ENCODE measurements at places on chromosomes 5 and 9.
A peak's percentile ranks its signal among the peaks of the same experiment; 100 is the strongest.

GRCh38 chr5:66933066-66933465 lies 263.5 kb downstream of the CD180 start:
- DNase-seq, result no peak

GRCh38 chr5:86971034-86971571 lies 296.6 kb upstream of the RASA1 start:
- no peak for DNase-seq

DNA sequence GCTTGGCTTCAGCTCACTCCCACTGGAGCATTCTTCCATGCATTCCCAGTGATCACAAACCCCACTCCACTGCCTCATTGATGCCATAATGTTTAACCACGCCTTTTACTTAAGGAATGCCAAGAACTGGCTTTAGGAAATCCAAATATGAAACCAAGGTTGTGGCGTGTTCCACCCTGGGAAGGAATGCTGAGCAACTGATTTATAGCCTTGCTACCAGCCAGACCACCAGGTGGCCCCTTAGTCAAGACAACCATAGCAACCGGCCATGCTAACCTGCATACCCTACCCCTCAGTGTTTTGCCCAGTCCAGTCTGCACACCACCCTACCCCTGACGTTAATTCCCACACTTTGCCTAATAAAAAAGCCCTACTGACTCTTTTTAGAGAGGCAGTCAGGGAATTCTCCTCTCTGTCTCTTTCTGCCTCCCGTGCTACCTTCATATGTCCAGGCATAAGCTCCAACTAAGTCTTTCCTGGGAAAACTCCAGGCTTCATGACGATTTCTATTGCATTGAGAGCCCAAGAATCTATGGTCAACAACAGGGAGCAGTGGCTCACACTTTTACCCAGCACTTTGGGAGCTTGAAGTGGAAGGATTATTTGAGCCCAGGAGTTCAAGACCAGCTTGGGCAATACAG lies 27.0 kb upstream of the PRRC2B start:
- no peak for DNase-seq

DNA sequence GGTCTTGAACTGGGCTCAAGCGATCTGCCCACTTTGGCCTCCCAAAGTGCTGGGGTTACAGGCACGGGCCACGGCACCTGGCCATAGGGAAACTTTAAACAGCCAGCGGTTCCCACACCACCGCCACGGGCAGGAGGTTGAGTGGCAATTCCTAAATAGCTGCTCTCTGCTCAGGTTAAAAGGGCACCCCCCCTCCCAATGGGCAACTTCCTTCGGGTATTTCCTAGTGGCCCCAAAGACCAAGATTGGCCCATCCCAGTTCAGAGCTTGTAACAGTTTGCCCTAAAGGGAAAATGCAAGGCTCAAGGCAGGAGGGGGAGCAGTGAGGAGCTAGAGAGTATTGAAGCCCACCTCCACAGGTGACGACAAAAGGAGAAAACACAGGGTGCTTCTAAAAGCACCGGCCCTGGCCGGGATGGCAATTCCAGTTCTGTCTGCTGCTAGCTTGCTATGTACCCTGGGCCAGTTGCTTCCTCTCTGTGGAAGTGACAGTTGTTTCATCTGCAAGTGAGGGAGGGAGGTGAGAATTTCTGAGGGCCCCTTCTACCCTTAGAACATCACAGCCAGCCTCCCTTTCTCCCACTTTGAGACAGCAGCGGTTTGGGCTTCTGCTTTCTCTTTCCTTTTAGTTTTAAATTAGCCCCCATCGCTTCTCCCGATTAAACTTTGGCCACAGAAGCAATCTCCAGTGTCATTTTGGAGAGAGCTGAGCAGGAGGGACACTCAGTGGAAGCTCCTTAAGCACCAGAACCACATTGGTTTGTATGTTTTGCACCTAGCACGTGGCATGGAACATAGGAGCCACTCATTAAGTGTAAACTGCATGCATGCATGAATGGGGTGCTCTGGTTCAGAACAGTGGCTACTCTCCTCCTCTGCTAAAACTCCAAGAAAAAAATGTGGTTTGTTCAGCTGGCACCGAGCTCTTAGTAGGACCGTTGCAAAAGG lies 17.3 kb upstream of the TNIP1 start:
- DNase-seq, result no peak

DNA sequence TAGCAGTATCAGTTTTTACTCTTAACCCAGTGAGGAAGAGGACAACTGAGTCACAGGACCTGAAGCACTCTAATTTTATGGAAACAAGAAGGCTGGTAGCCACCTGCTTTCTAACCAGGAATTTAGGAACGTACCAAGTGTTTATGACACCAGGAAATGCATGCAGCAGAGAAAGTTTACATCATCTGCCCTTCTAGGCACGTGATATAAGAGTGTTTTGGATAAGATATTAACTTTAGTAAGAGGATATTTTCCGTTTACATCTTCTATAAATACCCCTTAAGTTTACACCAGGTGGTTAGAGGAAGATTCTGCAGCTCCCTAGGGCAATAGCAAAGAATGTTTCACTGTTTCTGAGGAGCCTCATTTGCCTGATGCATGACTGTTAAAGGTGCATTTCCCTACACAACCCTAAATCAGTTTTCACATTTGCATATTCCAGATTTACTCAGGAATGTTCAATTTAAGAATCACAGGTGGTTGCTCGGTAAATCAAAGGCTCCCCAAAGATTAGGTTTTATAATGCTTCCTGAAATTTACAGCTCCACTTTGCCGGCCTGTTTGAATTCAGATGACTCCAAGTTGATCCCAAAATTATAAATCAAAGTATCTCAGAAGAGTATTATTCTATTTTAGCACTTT lies 1.8 kb downstream of the TSC1 start:
- DNase-seq, result no peak

- no peak for DNase-seq
Measured at GRCh38 chr9:135591506-135592330, 30.2 kb downstream of the PAEP start.

GRCh38 chr9:129620669-129621295 lies at the start of gene C9orf50:
TSS of gene C9orf50 (minus strand) at chr9:129621101. CDS start at chr9:129620574, 527 bp downstream.
- DNase-seq, result no peak

- no peak for DNase-seq
Measured at GRCh38 chr5:51810592-51810991, 427.3 kb downstream of the ISL1 start.

- no peak for DNase-seq
Measured at GRCh38 chr9:120360046-120360445, 219.9 kb downstream of the CDK5RAP2 start.

DNA sequence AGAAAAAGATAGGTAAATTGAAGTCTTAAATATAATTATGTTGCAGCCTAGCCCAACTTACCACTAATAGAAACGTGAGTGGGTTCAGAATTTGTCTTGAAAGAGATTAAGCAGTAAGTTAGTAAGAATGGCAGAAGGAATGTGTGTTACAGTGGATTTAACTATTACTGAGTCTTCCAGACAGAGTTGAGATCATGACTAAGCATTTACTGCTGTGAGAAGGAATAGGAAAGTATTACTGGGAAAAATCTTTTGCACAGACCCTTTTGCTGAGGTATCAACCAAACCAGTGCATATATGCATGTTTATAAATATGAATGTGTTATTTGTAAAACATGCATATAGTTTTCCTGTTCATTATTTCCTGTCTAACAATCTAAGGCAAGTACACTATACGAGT lies 112.8 kb upstream of the EFNA5 start:
- DNase-seq, result no peak

- DNase-seq, result no peak
Measured at GRCh38 chr9:104850786-104851545, 77.0 kb downstream of the ABCA1 start.

- no peak for DNase-seq
Measured at GRCh38 chr5:67476531-67476930, 279.9 kb upstream of the CD180 start.

- no peak for DNase-seq
Measured at GRCh38 chr5:127970081-127970480, 113.5 kb upstream of the SLC12A2 start.

- DNase-seq, result no peak
Measured at GRCh38 chr5:6201631-6202030, 176.7 kb downstream of the MED10 start.

DNA sequence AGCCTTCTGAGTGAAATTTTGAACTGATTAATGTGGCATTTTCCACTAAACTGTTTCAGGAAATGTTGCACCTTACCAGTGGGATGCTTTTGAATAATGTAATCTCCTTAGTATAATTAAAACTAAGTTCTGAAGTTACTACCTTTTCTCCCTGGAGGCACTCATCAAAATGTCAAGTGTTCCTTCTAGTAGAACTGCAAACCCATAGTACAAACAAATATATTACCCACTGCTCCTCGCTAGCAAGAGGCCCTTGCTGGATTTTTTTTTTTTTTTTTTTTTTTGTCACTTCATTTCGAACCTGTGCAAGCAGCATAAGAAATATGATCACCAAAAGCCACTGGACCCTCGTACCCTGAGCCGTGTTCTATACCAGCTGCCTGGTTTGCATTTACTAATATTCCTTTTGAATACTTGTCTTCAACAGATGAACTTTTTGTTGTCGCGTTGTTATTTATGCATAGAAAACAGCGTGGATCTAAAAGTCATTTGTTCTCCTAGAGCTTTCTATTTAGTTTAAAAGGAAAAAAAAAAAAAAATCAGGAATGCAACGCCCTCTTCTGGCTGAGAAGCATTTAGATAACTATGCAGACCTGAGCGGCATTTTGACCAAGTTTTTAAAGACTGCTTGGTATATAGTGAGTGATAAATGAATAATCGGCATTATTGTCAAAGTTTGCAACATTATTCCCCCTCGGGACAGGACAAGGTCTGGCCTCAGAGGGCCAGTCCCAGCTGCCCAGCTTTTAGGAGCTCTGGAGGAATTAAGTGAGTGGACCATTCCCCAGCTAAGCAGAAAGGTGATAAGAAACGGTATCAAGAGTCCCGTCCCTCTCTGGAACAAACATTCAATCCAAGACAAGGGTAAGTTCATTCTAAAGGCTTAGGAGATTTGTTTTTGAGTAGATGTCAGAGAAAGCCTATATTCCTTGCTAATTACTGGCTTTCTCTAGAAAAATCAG lies 162.5 kb upstream of the KIF2A start:
- DNase-seq, result no peak

GRCh38 chr5:139979943-139980342 lies 63.2 kb downstream of the NRG2 start:
- DNase-seq, result no peak

DNA sequence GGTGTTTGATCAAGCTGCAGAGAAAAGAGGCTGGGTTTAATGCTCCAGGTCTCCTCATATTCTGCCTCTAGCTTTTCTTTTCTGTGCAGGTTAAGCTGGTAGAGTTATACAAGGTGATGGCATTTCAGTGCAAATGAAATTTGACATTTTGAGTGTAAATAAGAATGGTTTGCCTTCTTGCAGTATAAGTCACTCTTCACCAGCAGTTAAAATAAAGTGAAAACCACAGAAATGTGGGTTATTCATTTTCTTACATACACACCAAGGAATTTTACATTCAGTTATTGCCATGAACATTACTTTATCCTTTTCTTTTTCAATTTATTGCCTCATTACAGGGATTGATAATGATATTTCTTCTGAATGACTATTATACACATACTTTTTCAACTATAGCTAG lies 337.5 kb upstream of the PCSK5 start:
- DNase-seq, result no peak

GRCh38 chr5:36073595-36074216 lies 7.0 kb upstream of the UGT3A2 start:
- DNase-seq, result no peak

GRCh38 chr9:124110307-124110915 lies 98.8 kb downstream of the LHX2 start:
- no peak for DNase-seq

DNA sequence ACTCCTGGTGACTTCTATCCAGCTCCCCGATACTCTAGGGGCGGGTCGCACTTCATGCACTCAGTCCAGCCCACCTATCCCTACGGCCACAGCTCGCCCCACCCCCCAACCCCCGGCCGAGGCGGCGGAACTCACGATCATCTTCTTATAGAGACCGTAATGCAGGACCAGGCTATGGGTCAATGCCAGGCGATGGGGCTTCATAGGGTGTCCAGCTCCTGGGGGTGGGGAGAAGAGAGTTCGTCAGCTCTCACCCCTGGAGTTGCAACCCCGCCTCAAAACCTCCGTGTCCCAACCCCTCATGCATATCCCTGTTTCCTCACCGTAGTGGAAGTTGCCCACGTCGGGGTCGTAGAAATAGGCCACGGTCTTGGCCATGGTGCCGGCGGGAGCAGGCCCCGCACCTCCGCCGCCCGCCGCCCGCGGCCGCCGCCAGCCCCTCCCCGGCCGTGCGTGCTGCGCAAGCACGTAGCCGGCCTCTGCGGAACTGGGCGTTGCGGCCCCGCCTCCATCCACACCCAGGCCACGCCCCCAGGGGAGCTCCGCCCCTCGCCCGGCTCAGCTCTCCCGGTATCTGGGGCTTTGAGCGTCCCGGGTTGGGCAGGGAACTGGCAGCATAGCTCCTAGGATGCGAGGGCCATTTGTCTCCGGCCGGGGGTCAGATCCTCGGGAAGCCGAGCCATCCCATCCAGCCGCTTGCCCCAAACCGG lies at the start of the genes HDAC3 and RELL2:
HDAC3 (minus strand) TSS at position 437 of the 710 bp plus-strand sequence; CDS start at position 378, 59 bp downstream.
RELL2 (plus strand) TSS at position 585 of the 710 bp plus-strand sequence. CDS start 1,229 bp downstream, outside the sequence.
- DNase-seq, result peak; percentile 92

DNA sequence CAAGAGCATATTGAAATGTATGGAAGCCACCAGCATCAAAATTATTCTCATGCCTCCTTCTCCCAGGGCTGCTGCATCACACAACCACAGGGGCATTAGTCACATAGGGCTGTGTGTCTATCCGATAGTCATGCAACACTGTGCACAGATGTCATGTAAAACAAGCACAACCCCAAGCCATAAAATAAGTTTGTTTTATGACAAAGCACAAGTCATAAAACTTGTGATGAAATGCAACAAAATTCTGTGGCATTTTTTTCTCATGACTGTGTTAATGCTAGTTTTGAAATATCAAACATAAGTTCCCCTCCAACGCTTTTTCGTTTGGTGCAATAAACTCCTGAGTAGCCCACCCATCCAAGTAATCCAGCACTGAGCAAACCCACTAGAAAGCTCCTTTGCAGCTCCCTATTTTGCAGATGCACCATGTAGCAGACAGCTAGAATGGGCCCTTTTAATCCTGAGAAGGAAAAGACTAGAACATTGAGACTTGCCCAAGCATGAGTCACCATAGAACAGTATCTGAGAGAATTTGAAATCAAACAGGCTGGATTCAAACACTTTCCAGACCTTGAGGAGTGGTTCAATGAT lies 93.3 kb upstream of the ZNF366 start:
- no peak for DNase-seq

GRCh38 chr9:117359910-117360309 lies 54.9 kb downstream of the ASTN2 start:
- no peak for DNase-seq

- no peak for DNase-seq
Measured at GRCh38 chr5:158264264-158264663, 405.3 kb upstream of the CLINT1 start.

GRCh38 chr5:67010684-67011409 lies 185.8 kb downstream of the CD180 start:
- no peak for DNase-seq

GRCh38 chr9:97319395-97319794 lies 11.9 kb downstream of the CCDC180 start:
- no peak for DNase-seq

GRCh38 chr5:122078116-122079110 lies at the start of gene LOX:
TSS of gene LOX (minus strand) at chr5:122078259. CDS start at chr5:122077985, 274 bp downstream.
- DNase-seq, result no peak

GRCh38 chr5:171310819-171311321 lies 1.8 kb downstream of the TLX3 start:
- DNase-seq, result no peak

Measured in activated naive CD4-positive, alpha-beta T cell (primary cell).